ENCODE measurements at places on chromosomes 12 and 14.

DNA sequence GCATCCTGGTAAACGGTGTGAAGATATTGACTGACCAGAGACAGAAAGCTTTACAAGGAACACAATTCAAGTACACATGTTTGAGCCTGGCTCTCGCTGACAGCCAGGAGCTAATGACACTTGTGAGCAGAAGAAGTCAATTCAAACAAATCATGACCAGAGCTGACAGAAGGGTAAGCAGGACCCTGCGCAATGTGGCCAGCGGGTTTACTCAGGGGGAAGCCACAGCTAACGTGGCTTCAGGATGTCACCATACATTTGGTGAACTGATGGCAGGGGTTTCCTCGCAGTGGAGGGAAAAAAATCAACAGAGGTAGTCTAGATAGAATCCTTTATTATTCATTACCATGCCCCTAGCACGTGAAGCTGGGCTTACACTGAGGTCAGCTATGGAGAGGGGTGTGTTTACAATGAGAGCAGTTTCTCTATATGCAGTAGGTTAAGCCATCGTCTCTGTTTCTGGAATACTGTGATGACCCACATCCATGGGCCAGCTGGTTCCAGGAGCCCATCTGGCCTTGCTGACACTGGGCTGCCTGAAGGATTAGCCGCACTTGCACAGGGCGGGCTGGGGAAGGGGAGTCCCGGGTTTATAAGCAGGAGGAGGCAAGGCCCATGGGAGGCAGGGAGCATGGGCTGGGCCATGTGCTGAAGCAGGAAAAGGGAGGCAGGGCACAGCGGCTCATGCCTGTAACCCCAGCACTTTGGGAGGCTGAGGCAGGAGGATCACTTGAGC is 198.2 kb upstream of the PRMT8 start:
- no peak for DNase-seq

- no peak for DNase-seq
These were observed 30.9 kb downstream of the CCDC92 start for GRCh38 chr12:123941624-123942237.

GRCh38 chr12:31386364-31386777 is 60.4 kb upstream of the SINHCAF start:
- DNase-seq = no peak

- DNase-seq = no peak
These were observed 8.5 kb downstream of the CTDSP2 start for GRCh38 chr12:57837864-57838562.

- DNase-seq = no peak
These were observed 5.8 kb downstream of the MARK3 start for GRCh38 chr14:103391048-103391447.

DNA sequence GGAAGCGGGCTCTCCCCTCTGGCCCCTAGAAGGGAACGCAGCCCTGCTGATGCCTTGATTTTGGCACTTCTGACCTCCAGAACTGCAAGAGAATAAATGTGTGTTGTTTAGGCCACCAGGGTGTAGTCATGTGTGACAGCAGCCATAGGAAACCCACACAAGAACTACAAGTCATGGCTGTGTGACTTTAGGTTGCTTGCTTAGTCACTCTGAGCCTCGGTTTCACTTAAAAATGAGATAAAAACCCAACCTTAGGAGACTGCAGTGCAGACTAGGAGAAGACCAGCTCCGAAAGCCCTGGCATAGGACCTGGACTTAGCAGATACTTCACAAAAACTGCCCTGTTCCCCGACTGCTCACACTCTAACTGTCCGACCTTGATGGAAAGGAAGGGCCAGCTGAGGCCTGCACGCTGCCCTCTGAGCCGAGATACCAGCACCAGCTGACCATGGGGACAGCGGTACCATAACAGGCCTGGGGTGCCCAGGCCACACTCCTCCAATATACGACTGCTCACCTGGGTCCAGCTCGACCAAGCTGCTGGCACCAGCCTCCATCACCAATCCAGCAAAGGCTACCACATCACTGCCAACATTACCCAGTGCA is 53.5 kb downstream of the CCDC85C start:
- DNase-seq = no peak

- DNase-seq = no peak
These were observed 34.6 kb upstream of the NT5DC3 start for GRCh38 chr12:103875666-103876065.

DNA sequence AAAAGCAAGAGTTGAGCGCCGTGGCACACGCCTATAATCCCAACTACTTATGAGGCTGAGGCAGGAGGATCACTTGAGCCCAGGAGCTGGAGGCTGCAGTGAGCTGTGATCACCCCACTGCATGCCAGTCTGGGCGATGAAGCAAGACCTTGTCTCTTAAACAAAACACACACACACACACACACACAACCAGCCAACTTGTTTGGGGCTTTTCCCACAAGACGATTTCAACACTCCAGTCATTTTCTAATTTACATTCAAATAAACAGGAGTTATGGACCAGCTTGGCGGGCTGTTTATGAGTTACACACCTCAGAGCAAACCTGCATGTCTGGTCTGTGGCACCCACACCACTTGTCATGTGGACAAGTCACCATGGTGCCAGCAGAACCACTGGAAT is 6.7 kb downstream of the GLTP start:
- no peak for DNase-seq

- no peak for DNase-seq
These were observed 9.6 kb upstream of the IFI27L2 start for GRCh38 chr14:94139006-94139405.

GRCh38 chr12:57214398-57214781 is 2.2 kb upstream of the NXPH4 start:
- DNase-seq = peak; percentile 22

GRCh38 chr14:106318700-106319099 is 792.3 kb downstream of the TMEM121 start:
- no peak for DNase-seq

DNA sequence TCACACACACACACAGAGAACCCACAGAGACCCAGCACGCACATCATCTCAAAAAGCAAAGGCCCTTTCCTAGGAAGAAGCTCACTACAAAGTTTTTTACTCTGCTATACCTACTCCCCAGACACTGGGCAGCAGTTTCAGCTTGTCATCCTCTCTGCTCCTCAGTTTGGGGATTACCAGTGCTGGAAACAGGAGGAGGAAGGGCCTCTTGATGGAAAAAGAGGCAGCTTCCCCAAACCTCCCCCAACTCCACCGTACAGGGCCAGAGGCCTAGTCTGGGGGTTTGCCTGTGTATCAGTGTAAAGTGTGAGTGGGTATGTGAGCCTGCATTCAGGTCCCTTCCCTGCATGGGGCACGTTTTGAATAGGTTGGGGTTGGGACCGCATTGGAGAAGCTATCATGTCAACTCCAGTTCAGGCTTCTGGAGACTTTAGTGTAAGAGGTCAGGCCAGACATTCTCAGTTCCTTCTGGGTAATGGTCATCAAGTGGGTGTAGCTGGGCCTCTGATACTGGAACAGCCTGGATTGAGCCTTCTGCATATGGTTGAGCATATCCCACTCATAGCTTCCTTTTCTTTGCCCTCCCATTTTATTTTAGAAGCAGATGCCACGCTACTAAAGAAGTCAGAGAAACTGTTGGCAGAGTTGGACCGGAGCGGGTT is 1.2 kb downstream of the REM2 start:
- DNase-seq = no peak

GRCh38 chr14:58705066-58705465 is 67.3 kb downstream of the DACT1 start:
- DNase-seq = no peak

GRCh38 chr12:8677362-8677761 is 14.7 kb upstream of the MFAP5 start:
- no peak for DNase-seq

- DNase-seq = no peak
These were observed 78.7 kb downstream of the TXNDC16 start for GRCh38 chr14:52473557-52473956.

GRCh38 chr14:99529899-99530298 is 48.7 kb downstream of the CCNK start:
- no peak for DNase-seq

DNA sequence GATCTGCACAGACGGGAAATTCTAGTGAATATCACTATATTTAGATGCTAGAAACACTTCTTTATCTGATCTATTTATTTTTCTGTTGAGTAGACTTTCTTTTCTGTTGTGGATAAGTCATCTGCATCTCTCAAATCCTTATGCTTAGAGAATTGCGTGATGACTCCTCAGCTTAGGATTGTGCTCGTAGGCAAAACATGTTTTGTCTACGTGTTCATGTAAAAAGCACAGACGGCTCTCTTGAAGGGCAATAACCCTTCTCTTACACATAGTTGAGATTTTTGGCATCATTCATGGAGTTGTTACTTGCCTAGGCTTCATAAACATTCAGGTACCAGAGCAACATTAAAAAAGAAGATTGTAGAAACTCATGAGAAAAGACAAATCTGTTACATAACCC is 18.6 kb downstream of the PPFIBP1 start:
- DNase-seq = peak; percentile 47

DNA sequence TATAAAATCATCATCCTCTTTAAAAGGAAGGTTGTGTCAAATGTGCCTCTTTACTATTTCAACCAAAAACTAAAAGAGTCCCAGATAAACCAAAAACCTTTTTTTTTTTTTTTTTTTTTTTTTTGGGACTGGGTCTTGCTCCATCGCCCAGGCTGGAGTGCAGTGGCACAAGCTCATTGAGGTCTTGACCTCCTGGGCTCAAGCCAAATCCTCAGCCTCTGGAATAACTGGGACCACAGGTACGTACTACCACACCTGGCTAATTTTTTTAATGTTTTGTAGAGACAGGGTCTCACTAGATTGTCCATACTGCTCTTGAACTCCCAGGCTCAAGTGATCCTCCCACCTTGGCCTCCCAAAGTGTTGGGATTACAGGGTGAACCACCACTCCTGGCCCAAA is 16.4 kb upstream of the SELPLG start:
- DNase-seq = no peak

DNA sequence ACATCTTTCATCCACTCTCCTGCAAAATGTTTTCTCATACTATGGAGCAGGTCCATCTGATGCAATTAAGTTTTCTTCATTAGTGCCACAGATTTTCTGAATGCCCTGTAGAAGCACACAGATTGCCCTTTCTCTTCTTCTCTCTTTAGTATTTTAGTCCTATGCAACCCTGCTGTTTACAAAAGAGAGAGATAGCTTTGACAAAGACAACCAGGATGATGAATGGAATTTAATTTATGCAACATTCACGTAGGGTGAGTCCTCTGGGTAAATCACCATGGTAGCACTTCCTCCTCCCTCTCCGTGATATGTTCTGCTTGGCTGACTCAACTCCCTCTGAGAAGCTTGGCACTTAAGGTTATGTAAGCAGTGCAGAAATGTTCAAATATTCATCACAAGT is 400.9 kb upstream of the PDE3A start:
- DNase-seq = peak; percentile 34
